SJSA1 (cell line): ENCODE measurements at places on chromosomes 12 and 14.

DNA sequence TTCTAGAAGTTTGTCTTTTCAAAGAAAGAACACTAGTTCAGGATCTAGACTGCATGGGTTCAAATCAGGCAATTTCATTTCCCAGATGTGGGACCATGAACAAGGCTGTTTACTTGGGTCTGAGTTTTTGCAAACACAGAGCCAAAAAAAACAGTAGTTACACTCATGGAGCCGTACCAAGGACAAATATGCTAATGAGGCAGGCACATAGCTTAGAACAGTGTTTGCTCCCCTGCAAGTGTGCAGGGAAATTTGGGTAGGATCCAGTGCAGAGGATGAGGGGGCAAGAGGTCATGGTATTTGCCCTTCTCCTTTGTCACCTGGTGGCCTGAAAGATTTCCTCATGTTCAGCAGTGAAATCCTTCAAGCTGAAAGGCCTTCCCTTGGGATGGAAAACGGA is 860.4 kb downstream of the VRK1 start:
- H3K4me1 ChIP-seq: no peaks in the 10 kb centered on the region
- no peak for DNase-seq
- H3K36me3 ChIP-seq: no peaks in the 10 kb centered on the region
- no peak overlapping the region for H3K27ac ChIP-seq
- H3K4me3 ChIP-seq: no peak overlapping the region
- no peaks in the 10 kb centered on the region for H3K27me3 ChIP-seq

DNA sequence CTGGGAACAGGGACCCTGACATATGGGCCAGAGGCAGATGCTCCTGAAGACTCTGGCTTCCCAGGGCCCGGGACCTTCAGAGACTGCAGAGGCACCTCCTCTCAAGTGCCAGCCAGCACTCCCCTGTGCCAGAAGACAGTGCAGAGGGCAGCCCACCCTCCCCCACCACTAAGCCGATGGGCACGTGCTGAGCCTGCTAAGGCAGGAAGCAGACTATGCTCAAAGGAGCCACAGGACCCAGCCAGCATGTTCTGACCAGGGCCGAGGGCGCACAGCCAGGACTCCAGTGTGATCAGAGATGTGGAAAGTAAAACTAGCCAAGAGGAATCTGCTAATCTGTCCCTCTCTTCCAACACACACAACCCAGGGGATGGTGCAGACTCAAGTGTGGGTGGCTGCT is 29.8 kb downstream of the DIO3 start:
- no peaks in the 10 kb centered on the region for H3K36me3 ChIP-seq
- H3K27me3 ChIP-seq: no peaks in the 10 kb centered on the region
- no peak overlapping the region for H3K27ac ChIP-seq
- DNase-seq: no peak

GRCh38 chr14:100176811-100177327 is 17.4 kb upstream of the DEGS2 start:
- H3K27me3 ChIP-seq: no peaks in the 10 kb centered on the region
- no peaks in the 10 kb centered on the region for H3K4me1 ChIP-seq

DNA sequence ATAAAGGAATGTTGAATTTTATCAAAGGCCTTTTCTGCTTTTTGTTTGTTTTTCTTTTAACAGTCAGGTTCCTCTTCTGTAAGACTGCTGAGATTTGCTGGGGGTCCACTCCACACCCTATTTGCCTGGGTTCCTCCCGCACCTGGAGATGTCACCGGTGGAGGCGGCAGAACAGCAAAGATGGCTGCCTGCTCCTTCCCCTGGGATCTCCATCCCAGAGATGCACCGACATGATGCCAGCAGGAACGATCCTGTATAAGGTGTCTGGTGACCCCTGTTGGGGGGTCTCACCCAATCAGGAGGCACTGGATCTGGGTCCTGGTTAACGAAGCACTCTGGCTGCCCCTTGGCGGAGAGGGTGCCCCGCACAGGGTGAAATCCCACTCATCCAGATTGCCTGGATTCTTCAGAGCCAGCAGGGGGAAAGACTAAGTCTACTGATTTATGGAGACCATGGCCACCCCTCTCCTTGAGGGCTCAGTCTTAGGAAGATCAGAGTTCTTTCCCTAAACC is 244.0 kb upstream of the MDGA2 start:
- no peaks in the 10 kb centered on the region for H3K4me1 ChIP-seq
- no peak overlapping the region for H3K4me3 ChIP-seq
- H3K27me3 ChIP-seq: no peaks in the 10 kb centered on the region
- H3K27ac ChIP-seq: no peak overlapping the region
- DNase-seq: no peak

GRCh38 chr14:49212721-49213120 is 373.5 kb downstream of the RPS29 start:
- H3K27ac ChIP-seq: no peak overlapping the region
- no peak for DNase-seq
- H3K36me3 ChIP-seq: no peaks in the 10 kb centered on the region
- H3K4me3 ChIP-seq: no peak overlapping the region
- no peaks in the 10 kb centered on the region for H3K4me1 ChIP-seq

DNA sequence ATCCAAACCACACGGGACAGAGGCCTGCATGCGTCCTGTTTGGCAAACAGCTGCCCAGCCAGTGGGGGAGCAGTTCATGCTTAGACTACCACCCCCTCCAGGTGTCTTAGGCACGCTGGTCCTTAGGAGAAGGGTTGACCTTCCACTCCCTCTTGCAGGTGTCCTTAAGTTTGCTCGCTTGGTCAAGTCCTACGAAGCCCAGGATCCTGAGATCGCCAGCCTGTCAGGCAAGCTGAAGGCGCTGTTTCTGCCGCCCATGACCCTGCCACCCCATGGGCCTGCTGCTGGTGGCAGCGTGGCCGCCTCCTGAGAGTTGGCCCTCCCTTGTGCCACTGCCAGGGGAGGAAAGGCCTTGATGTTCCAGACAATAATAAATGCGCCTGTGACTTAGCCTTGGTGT is 1.8 kb downstream of the C12orf57 start:
- H3K4me1 ChIP-seq: peaks cover 27% of the 10 kb centered on the region
- no peak overlapping the region for H3K4me3 ChIP-seq
- no peak for DNase-seq
- no peaks in the 10 kb centered on the region; the same call in 1 of the 2 replicates for H3K27me3 ChIP-seq
- H3K27ac ChIP-seq: no peak overlapping the region
- peaks cover 42% of the 10 kb centered on the region for H3K36me3 ChIP-seq

- peaks cover 41% of the 10 kb centered on the region for H3K36me3 ChIP-seq
- no peak overlapping the region for H3K4me3 ChIP-seq
- no peaks in the 10 kb centered on the region for H3K27me3 ChIP-seq
- peaks cover 4% of the 10 kb centered on the region; the same call in 1 of the 2 replicates for H3K4me1 ChIP-seq
Observed at GRCh38 chr12:64125913-64126312, 96.2 kb downstream of the KICS2 start.

DNA sequence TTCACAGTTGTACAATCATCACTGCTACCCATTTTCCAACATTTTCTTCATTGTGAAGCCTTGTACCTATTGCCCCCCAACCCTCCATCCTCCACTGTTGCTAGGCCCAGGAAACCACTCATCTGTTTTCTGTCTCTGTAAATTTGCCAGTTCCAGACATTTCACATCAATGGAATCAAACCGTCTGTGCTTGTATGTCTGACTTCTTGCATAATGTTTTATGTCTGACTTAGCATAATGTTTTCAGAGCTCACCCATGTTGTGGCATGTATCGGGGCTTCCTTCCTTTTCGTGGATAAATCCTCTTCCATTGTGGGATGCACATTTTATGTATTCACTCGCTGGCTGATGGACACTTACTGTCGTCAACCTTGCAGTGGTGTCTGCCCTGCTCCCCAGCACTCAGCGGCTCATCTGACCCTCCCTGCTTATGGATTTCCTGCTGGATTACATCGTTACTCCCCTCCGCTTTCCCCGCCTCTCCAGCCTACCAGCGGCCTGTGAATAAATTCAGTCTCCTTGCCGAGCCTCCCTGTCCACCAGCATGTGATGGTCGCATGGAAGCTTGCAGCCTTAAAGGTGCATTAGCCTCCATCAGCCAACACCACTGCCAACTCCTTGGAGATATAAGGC is 727.6 kb upstream of the TMEM132C start:
- H3K36me3 ChIP-seq: no peaks in the 10 kb centered on the region
- no peaks in the 10 kb centered on the region for H3K27me3 ChIP-seq
- H3K27ac ChIP-seq: no peak overlapping the region
- no peak overlapping the region for H3K4me3 ChIP-seq
